ENCODE measurements at places on chromosomes 4 and X.

GRCh38 chr4:105541420-105541819 lies 11.0 kb upstream of the ARHGEF38 start:
- no peak for DNase-seq

- no peak for DNase-seq
Observed at GRCh38 chrX:8748855-8749254, 16.9 kb upstream of the ANOS1 start.

DNA sequence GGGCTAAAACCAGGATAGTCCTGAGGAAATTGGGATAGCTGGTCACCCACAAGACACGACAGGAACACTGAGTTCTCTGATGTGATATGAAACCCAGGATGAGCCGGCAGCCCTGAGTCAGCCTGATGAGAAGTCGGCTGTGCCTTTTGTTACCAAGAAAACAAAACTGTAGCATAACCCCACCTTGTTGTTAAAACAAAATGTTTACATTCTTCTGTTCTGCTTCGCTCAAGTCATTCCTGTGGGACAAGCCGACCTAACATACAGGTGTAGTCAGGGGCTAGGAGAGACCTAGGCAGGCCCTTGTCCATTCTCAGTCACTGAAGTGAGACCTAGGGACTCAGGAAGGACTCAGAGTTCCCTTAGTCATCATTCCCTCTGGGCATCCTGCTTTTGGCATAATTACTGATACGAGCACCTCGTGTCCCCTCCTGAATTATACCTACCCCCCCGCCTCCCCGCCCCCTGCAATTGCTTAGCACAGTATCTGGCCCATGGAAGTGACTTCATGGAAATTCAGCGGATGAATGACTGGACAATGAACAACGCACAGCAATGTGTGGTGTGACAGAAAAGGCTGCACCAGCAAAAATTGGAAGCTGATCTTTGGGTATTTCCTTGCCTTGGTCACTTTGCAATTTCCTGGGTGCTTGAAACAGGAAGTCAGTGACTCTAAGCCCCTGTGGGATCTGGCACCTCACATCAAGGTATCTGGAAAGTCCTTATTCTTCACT lies 31.9 kb upstream of the TLR2 start:
- DNase-seq = no peak

GRCh38 chrX:141668371-141668770 lies 30.2 kb downstream of the SPANXD start:
- no peak for DNase-seq

- no peak for DNase-seq
Observed at GRCh38 chr4:71201057-71201456, 137.8 kb upstream of the SLC4A4 start.

GRCh38 chr4:147640331-147640730 lies 23.1 kb downstream of the TMEM184C start:
- no peak for DNase-seq

- no peak for DNase-seq
Observed at GRCh38 chr4:6839579-6839978, 57.1 kb downstream of the KIAA0232 start.

DNA sequence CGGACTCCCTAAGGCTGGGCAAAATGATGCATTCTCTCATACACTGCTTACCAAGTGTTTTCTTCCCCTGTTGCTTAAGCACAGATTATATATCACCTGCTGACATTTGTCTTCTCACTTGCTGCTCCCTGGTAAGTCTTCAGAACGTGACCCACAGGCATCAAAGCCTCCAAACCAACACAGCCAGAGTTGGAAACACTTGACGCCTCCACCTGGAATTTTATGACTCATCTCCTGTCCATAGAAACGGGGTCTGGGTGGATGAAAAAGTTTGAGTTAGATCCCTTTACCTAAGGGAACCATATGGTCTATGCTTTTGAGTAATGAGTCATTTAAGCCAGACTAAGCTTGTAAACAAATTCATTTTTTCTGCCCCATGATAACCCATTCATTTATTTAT lies 251.6 kb downstream of the USP46 start:
- DNase-seq = no peak

DNA sequence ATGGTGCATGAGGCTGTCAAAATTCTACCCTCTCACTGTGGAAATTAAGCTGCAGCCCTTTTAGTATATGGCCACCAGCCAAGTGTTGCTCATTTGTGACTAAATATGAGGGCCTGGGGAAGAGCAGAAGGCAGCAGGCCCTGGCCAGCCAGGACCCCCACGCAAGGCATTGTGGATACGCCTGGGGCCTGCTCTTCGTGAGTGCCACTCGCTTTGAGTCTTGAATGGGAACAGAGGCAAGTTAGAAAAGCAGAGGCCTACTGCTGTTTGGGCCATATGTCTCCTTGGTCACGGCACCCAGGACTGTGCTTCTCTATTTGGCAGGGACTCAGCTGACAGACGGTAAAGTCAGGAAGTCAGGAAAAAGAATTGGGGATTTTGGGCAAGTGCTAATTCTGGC lies 10.9 kb downstream of the RTL5 start:
- DNase-seq = no peak

DNA sequence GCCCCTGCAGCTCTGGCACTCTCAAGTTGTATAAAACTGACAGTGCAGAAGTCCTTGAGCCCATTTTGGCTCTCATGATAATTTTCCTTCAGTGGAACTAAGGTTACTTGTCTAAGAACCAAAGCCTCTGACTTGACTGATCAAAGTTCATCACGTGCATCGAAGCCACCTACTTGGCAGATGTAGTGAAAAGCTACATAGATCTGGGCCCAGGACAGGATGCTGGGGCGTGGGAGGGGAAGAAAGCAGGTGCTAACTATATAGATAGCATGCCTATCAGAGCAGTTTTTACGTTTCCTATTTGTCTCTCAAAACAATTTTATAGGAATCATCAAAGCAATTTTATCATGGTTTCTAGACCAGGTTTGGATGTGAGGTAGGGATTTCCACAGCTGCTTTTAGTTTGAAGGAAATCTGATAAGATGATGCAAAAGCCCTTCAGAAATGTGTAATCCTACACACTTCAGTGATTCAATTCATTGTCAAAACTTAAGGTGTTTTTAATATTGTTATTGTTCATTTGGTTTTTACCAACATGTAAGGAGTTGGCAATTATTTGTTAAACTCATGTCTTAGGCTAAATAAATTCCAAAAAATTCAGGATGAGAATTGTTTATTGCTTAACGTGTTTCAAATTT lies 1.2 kb upstream of the CD40LG start:
- DNase-seq = no peak

- no peak for DNase-seq
Observed at GRCh38 chr4:177127658-177128057, 182.0 kb upstream of the NEIL3 start.

GRCh38 chr4:152090543-152090942 lies 329.7 kb upstream of the GATB start:
- DNase-seq = no peak

DNA sequence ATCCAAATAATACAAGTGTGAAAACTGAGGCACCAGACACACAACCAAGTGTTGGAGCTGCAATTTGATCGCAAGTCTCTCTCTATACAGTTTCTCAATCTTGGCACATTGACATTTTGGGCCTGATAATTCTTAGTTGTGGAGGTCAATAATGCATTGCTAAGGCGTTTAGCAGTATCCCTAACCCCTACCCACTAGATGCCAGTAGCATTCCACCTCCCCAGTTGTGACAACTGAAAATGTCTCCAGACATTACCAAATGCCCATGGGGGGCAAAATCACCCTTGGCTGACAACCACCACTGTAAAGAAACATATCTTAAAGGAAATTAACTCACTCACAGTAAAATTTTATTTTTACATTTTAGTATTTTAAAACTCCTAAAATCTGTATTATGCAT lies 4.2 kb downstream of the NR3C2 start:
- DNase-seq = no peak

DNA sequence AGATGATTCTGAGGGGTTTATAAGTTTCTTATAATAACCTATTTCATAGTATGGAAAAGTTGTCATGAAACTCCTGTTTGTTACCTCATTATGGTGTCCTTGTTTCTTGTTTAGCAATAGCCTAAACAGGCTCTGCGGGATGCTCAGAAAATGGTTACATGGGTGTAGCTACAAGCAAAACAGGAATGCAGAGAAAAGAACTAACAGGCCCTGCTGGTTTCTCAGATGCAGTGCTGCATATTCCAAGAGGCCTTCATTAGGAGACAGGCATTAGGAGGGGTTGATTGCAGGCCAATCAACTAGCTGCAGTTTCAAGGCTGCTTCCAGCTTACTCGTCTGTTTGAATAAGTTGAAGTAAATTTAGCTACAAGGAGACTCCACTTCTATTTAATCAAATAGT lies 37.6 kb upstream of the HPGD start:
- DNase-seq = no peak

DNA sequence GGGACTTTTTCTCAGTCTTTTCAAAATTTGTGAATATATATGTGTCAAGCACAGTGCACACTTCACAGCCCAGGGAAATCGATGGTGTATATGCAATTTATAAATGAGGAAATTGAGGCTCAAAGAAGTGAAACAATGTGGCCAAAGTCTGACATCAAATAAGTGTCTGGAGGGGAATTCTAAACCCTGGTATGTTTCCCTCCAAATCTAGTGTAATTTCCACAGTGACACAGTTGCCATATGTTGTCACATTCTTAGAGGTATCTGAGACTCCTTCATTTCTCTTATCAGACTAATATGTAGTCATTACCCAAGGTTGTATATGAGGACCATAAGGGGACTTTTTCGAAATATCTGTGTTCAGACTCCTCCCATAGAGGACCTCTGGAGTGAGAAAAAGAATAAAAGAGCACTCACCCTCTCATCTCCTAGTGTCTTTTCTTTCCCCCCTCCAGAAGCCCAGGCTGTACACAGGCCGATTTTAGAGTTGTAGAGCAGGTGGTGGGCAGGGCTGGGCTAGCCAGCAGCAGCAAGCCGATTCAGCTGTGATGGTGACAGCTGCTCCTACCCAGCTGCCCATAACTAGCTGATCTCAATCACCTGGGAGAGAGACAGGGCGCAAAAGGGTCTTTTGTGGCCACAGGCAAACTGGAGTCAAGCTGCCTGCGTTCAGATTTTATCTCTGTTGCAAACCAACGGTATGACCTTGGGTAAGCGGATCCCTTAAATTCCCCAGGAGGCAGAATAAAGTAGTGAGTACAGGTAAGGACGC lies 55.1 kb downstream of the CLCN5 start:
- no peak for DNase-seq

GRCh38 chrX:153921070-153921469 lies 5.0 kb downstream of the ARHGAP4 start:
- DNase-seq = no peak

DNA sequence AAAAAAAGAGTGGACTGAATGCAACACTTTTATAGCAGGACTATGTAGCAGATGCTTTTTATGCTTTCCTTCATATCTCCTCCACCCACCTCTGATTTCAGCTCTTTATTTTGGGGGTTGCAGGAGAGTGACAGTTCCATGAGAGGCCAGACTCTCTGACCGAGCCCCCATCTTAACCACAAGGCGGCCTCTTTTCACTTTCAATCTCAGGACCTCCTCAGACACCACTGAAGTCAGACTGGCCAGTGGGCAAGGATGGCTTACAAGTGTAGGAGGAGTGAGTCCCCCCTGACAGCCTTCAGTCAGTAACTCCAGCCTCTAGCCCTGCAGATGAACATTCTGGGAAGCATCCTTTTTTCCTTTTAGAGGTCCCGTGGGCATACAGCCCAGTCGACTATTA lies 140.8 kb downstream of the FRAS1 start:
- DNase-seq = no peak

DNA sequence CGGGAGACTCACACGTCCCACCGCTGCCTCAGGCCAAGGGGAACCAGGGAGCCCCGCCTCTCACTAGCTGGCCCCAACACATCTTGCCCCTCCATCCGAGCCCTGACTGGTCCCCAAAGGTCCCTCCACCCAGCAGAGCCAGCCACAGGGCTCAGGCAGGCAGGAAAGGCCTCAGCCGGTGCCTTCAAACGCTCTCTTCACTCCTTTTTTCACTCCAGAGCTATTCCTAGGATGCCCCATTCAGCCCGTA lies 1.5 kb upstream of the ARHGAP4 start:
- DNase-seq = no peak

- DNase-seq = no peak
Observed at GRCh38 chrX:43166874-43167273, 388.9 kb upstream of the PPP1R2C start.

- no peak for DNase-seq
Observed at GRCh38 chr4:111641813-111642579, 503.3 kb upstream of the FAM241A start.

DNA sequence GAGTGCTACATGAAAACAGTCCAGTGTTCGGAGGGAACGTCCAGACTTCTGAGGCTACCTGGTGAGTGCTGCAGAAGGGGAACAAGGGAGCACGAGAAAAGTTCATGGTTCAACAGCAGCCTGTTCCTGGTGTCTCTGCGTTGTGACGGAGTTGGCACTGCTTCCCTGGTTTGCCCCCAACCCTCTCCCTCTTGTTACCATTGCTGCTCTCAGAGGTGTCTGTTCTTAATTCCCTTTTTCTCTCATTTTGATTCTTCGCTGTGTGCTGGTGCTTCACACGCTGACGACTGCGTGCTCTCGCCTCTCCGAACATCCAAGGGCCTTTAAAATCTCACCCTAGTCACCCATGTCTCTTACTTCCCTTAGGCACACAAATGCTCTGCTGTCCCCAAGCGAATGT lies 1.6 kb upstream of the FAM149A start:
- no peak for DNase-seq

GRCh38 chrX:10482261-10482660 lies 138.1 kb downstream of the MID1 start:
- no peak for DNase-seq

GRCh38 chr4:87304745-87305432 lies 17.8 kb downstream of the HSD17B13 start:
- DNase-seq = no peak

DNA sequence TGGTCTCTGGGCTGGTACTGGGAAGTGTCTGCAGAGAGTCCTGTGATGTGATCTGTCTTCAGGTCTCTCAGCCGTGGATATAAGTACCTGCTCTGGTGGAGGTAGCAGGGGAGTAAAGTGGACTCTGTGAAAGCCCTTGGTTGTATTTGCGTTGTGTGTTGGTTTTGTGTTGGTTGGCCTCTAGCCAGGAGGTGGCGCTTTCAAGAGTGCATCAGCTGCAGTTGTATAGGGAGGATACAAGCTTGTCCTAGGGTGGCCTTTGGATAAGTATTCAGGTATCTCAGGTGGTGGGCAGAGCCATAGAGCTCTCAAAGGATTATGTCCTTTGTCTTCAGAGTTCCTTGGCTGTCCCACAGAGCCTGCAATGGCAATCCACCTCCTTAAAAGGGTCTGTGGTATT lies 111.6 kb downstream of the MAGEB17 start:
- DNase-seq = no peak

DNA sequence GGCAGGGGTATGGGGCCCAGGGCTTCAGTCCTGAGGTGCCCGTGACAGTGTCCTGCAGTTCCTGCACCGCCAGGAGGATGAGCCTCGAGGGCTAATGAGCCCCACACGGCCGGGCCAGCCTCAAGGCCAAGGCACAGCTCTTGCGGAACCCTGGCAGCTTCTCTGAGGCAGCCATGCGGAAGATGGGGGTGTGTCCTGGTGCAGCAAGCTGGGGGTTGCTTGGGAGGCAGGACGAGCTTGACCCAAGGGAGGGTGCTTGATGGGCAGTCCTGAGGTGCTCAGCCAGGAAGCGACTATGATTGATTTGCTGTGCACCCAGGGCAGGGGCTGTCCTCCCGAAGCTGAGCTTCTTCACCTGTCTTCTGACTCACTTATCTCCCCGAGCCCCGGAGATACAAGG lies 9.1 kb upstream of the FGFR3 start:
- no peak for DNase-seq
